ENCODE measurements at places on chromosomes 13 and 19.

- DNase-seq, result no peak
These were observed 5.9 kb downstream of the ZSCAN22 start for GRCh38 chr19:58332697-58333096.

DNA sequence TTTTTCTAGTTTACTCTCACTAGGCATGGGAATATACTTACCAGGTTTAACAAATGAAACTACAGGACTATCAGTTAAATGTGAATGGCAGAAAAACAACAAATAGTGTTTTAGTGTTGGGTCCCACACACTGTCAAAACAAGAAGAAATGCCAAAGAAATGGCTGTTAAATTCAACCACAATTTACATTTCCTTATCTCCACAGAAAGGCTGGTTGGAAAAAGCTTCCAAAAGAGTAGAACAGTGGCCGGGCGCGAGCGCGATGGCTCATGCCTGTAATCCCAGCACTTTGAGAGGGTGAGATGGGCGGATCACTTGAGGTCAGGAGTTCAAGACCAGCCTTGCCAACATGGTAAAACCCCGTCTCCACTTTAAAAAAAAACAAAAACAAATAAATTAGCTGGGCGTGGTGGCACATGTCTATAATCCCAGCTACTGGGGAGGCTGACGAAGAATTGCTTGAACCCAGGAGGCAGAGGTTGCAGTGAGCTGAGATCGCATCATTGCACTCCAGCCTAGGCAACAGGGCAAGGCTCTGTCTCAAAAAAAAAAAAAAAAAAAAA, 66.5 kb downstream of the SERP2 start:
- no peak for DNase-seq

DNA sequence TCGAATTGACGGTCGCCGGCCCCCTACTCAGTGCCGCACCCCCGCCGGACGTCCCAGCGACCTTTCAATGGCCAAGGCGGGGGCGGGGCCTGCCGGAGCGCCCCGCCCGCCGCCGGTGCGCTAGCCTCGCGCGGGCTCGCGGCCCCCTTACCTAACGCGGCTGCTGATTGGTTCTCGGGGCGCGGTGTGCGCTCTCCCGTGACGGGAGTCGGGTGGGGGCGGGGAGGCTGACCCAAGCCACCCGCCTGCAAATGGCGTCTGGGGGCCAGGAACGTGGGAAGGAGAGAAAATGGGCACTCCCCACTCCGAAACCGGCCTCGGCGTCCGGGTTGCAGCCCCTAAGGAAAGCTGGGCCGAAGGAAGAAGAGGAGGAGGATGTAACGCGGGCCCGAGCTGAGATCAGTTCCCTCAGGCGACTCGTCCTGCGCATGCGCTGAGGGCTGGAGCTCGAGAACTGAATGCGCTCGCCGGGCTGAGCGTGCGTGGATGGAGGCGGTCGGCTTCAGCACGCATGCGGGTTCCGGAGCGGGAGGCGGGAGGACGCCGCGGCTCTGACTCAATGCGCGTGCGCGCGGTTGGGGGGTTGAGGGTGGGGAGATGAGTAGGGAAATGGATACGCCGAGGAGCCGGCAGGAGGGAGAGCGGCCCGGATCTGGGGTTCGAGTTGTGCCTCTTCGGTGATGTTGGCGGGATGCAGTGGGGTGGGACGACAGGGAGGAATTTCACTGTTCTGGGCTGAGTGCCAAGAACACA, at the start of gene SMG9:
SMG9 (minus strand) TSS at position 460 of the 753 bp plus-strand sequence. CDS start 4,221 bp downstream, outside the sequence.
- DNase-seq, result peak; percentile 99

- no peak for DNase-seq
These were observed 4.6 kb downstream of the NECTIN2 start for GRCh38 chr19:44850641-44851109.

DNA sequence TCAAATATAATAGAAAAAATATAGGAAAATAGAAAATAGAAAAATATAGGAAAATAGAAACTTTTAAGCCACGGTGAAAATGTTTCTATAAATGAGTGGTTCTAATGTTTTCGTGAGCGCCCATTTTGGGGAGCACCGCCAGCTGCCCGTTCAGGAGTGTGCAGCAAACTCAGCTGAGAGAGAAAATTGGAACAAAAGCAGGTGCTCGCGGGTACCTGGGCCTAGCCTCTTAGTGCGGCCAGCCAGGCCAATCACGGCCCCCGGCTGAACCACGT, 204 bp upstream of the PDX1 start:
- no peak for DNase-seq

DNA sequence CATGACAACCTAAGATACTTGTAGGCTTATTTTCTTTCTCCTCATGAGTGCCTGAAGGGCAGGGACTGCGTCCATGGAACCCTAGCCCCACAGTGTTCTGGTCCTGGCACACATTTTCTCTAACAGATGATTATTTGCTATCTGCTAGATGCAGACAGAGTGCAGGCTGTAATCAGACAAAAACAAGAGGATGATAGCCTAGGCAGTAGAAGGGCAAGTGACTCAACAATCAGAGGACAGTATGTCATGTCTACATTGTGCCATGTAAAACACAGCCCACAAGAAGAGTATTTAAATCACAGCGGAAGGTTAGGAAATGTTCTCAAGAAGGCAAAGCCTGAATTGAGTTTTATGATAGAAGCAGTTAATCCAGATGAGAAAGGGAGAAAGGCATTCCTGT, 29.3 kb downstream of the MIPEP start:
- DNase-seq, result no peak

DNA sequence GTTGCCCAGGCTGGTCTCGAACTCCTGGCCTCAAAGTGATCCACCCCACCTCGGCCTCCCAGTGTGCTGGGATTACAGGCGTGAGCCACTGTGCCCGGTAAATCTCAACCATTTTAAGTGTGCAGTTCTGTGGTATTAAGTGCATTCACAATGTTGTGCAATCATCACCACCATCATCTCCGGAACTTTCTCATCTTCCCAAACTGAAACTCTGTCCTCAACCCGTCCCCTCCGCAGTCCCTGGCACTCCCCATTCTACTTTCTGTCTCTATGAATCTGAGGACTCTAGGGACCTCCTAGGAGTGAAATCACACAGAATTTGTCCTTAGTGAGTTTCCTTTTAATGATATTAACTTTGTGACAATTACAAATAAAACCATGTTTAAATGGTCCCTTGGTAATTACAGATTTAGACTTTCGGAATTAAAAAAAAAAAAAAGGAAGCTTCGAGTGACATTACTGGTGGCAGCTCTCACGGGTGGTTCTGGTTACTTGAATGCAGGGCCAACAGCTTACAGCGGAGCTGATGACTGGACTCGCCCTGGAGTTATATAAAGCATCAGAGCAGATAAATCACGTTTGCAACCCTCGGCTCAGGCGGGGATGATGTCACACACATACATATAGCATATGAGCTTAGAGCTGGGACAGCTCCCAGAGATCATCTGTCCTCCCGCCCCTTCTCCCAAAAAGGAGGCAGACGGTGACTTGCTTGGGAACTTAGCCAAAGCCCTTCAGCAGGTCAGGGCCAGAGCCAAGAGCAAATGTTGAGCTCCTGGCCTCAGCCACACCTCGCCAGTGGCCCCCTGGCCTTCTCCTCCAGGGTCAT, 89.8 kb downstream of the ZNF557 start:
- no peak for DNase-seq

GRCh38 chr19:33442706-33443105, 69.2 kb downstream of the CEBPG start:
- no peak for DNase-seq

DNA sequence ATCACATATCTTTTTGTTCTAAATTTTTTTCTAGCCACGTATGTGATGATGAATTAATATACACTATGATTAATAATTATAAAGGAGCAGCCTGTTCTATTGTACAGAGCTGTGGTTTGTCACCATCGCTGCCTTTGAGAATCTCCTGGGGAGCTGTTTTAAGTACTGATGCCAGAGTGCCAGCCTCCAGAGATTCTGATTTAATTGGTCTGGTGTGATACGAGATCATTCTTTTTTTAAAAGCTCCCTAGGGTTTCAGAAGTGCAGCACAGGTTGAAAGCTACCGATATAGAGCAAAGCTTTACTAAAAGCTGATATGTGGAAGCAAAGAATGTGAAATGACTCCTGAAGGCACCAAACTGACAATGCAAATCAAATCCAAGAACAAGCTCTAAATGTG, 314.7 kb downstream of the ITGBL1 start:
- DNase-seq, result no peak

- DNase-seq, result no peak
These were observed 13.9 kb downstream of the ZNF543 start for GRCh38 chr19:57334191-57334590.

DNA sequence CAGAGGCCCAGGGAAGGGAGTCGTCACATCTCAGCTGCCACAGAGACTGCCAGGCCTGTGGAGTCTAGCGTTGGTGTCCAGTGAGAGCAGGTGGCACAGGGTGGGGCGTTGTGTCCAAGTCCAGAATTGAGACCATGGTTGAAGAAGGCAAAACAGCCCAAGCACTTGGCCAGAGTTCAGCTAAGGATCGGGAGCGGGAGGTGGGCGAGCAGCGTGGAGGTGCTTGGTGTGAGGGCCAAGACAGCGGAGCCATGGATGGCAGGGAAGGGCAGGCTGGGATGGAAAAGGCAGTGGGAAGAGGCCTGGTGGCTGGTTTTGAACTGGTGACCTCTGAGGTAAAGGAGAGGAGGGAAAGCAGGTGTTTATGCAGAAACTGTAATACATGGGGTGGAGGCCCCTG, 8.0 kb downstream of the IGFLR1 start:
- no peak for DNase-seq

DNA sequence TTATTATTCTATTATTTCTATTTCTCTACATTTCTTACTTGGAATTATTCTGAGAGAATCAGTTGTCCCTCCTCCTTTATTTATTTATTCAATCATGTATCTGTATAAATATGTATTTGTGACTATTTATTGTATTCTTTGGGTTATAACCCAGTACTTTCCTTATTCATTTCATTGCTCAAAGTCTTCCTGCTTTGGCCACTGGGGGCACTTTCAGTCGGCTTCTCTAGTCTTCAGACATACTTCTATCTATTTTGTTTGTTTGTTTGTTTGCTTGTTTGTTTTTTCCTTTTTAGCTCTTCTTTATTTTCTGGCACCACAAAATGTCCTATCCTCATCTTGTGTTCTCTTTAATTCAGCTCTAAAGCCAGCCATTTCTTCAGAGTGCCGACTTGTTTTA, 260.4 kb downstream of the NALCN start:
- DNase-seq, result no peak

- DNase-seq, result no peak
These were observed 560.4 kb downstream of the GPC6 start for GRCh38 chr13:93786846-93787489.

- no peak for DNase-seq
These were observed 14.8 kb downstream of the MEIS3 start for GRCh38 chr19:47404334-47405196.

- DNase-seq, result no peak
These were observed 12.8 kb downstream of the C19orf81 start for GRCh38 chr19:50661766-50662650.

GRCh38 chr13:31282741-31283455, 83.1 kb downstream of the B3GLCT start:
- no peak for DNase-seq

DNA sequence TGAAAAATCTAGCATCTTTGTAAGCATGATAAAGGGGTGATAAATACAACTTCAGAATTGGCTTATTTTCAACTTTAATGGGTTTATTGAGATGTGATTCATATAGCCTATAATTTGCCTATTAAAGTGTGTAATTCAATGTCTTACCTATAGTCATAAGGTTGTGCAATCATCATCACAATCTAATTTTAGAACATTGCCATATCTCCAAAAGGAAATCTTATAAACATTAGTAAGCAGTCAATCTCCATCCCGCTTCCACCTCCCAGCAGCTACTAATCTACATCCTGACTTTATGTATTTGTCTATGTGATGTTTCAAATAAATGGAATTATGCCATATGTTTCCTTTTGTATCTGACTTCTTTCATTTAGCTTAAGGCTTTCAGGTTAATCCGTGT, 145.2 kb upstream of the KLHL1 start:
- DNase-seq, result no peak

- no peak for DNase-seq
These were observed 14.2 kb downstream of the ANKRD24 start for GRCh38 chr19:4196587-4197148.

DNA sequence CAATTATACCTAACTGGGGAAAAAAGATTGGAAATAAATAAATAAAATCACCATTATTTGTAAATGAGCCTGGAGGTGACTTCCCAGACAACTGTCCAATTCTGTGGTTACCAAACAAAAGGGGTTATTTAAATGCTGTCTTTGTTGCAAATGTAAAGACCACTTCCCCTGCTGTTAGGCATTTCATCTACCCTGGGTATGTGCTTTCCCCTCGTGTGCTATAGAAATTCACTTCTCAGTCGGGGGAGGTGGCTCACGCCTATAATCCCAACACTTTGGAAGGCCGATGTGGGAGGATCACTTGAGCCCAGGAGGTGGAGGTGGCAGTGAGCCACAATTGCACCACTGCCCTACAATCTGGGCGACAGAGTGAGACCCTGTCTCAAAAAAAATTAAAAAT, 101.9 kb upstream of the AKAP11 start:
- no peak for DNase-seq

GRCh38 chr13:30751183-30751933, 16.0 kb downstream of the ALOX5AP start:
- no peak for DNase-seq

GRCh38 chr19:5070930-5071329, 102.0 kb downstream of the KDM4B start:
- no peak for DNase-seq

DNA sequence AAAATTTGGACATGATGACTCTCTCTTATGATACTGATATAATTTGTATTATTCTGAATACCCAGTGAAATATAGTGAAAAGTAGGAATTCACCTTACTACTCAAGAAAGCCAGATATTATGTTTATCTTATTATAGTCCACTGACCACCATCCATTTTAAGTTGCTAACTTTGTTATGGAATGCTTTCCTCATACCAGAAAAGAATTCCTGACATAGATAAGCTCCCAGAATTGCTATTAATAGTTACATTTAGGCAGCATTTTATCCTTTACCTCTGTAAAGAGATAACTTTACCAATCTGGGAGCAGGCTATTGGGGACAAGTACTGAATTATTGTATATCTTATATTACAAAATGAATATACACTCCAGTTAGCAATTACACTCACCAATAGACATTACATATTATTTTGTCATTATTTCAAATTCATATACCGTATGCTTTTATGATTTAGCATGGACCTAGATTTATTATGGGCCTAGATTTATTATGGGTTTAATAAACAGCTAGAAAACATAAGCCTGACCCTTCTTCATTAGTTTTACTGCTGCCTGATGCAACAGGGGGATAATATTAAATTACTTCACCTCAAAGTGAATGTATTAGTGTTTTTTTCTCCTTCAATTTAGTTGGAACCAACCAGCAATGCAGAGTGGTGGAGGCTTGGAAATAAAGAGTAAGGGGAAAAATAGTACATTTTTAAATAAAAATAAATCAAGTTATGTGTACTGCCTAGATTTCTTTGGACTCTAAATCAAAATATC, 1886.1 kb downstream of the PCDH9 start:
- DNase-seq, result no peak

All from naive thymus-derived CD4-positive, alpha-beta T cell (primary cell).